ENCODE measurements at places on chromosomes 3 and 15.

DNA sequence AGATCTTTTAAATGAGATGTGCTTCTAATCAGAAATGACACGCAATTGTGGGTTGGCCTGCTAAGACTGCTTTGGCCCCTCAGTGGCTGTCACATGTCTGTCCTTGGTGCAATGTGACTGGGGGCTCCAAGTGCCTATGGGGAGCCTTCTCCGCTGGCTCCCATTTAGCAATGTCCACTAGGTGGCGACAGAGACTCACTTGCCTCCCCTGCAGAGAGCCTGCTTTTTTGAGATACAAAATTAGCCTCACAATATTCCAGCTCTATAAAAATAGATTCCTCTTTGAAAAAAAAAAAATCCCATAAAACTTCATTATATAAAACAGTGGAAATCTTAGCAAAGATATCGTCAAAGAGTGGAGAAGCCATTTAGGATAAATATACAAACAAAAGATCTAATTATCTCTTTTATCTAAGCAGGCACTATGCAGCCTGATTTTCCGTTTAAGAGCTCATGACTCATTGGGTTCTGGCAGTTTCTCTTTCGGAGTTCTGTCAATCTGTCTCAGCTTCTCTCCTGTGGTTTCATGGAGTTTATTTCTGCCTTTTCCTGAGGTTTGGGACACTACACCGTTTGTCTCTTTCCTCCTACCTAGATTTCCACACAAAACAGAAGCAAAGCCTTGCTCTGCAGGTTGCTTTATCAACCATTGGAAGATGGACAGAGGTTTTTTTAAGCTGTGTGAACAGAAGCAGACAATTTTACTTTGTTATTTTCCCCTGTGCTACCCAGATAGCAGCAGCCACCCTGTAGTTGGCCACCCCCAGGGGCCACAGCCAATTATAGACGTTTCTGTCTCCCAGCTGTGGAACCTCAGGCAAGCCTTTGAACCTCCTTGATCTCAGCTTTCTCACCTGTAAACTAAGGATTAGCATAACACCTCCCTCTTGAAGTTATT, 68.4 kb upstream of the TNFAIP8L3 start:
- peak; percentile 68 for DNase-seq

GRCh38 chr3:17032407-17033034, 147.8 kb downstream of the PLCL2 start:
- DNase-seq, result peak; percentile 56

- DNase-seq, result no peak
These were observed 381.1 kb upstream of the CNTN4 start for GRCh38 chr3:1717524-1717923.

DNA sequence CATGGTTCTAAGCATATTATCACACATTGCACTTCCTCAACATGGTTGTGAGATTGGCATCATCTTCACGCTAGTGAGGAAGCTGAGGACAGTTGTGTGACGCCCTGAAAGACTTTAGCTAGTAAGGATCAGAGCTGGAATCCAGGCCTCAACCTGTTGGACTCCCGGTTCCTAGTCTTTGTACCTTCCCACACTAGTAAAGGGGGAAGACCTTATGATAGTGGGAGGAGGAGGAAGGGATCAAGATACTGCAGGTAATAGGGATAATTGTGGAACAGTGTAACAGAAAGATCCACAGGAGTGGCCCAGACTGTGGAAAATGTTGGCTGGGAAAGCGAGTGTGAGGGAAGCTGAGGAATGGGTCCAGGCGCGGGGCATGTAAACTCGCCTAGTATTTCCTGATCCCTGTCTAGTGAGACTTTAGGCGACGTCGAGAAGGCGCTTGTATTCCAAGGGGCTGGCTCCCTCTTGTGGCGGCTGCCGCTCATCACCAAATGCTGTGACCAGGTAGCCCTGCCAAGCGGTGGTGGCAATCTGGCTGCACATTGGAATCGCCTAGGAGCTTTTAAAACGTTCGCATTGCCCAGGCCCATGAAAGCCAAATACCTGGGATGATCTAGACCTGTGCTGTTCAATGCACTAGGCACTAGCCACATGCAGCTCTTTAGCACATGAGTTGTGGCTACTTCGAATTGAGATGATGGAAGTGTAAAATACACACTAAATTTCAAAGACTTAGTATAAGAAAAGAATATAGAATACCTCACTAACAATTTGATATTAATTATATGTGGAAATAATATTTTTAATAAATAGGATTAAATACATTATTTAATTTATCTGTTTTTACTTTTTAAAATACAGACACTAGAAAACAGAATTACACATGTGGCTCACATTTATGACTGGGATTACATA, 38.8 kb upstream of the CLDN18 start:
- DNase-seq, result peak; percentile 61
